Activated CD8-positive, alpha-beta memory T cell treated with anti-CD3 and anti-CD28 coated beads, Interleukin-2, amount 10 ng/mL, durations not matched to agents 7 days and 5 days (primary cell): ENCODE measurements at places on chromosomes 1 and 21.
A peak's percentile ranks its signal among the peaks of the same experiment; 100 is the strongest.

- peak; percentile 56 for DNase-seq
Measured at GRCh38 chr1:234970731-234971476, 157.7 kb downstream of the TOMM20 start.

- peak; percentile 73 for DNase-seq
Measured at GRCh38 chr1:42957880-42958487, 684 bp downstream of the SLC2A1 start.

DNA sequence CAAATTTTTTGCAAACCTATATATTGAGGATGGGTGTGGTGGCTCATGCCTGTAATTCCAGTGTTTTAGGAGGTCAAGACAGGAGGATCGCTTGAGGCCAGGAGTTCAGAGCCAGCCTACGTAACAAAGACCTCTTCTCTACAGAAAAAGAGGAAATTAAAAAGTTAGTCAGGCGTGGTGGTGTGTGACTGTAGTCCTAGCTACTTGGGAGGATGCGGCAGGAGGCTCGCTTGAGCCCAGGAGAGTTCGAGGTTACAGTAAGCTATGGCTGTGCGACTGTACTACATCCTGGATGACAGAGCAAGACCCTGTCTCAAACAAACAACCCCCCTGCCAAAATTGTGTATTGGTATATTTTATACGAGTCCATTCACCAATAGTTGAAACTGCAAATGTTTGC, 589.7 kb downstream of the DPYD start:
- no peak for DNase-seq

- no peak for DNase-seq
Measured at GRCh38 chr1:212040629-212041412, 5.3 kb downstream of the DTL start.

GRCh38 chr1:107547363-107548155, 406.7 kb downstream of the NTNG1 start:
- DNase-seq: no peak

GRCh38 chr1:80846966-80847365, 953.8 kb upstream of the ADGRL2 start:
- DNase-seq: no peak

DNA sequence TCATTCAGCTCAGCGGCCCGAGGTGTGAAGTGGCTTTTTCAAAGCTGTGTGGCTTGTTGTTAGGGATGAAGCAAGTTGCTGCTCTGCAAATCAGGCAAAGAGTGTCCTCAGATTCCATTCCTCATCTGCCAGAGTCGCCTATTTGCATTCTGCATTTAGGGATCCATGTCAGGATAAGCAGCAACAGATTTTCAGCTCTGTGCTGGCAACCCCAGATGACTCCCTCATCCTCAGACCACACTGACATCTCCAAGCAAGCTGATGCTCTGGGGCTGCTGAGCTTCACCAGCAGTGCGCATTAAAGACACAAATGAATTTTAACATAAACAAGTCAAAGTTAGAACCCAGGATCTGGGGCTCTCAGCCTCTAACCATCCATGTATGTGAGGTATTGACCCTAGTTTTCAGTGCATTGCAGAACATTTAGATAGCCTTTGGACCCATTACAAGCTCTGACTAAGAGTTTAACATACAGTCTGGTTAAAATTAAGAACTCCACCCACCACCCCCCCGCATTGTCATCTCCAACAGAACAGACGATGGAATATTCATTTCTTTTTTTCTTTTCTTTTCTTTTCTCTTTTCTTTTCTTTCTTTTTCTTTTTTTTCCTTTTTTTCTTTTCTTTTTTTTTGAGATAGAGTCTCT, 10.9 kb downstream of the CFAP107 start:
- DNase-seq: no peak

GRCh38 chr1:25219661-25220251, 12.5 kb downstream of the SYF2 start:
- no peak for DNase-seq

- DNase-seq: no peak
Measured at GRCh38 chr1:40272653-40273213, 14.7 kb downstream of the ZMPSTE24 start.

GRCh38 chr1:22845398-22845935, 127.2 kb downstream of the LACTBL1 start:
- no peak for DNase-seq
